NCI-H1105 (cell line): ENCODE measurements at places on chromosomes 5 and 9.

DNA sequence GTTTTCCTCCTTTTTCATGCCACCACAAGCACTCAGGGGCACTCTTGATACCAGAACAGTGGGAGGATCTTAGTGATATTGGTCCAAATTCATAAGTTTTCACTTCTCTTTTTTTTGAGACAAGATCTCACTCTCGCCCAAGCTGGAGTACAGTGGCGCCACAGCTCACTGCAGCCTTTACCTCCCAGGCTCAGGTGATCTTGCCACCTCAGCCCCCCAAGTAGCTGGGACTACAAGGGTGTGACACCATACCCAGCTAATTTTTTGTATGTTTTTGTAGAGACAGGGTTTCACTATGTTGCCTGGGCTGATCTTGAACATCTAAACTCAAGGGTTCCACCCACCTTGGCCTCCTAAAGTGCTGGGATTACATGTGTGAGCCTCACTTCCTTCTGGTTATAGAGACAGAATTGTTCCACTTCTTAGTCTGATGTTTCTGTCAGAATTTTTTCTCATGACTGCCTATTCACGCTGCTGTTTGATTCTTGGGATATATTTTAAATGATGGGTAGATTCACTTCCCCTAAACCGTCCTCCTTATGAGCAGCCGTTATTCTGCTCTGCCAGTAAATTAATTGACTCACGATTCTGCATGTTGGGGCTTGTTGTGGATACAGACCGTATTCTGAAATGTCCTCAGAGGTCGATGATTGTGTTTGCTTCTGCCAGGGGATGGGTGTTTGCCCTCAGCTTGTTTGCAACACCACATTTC is 30.8 kb downstream of the MTAP start:
- peak; percentile 20 for DNase-seq

- DNase-seq = no peak
These were observed 252.5 kb downstream of the DEPDC1B start for GRCh38 chr5:60447488-60447920.

DNA sequence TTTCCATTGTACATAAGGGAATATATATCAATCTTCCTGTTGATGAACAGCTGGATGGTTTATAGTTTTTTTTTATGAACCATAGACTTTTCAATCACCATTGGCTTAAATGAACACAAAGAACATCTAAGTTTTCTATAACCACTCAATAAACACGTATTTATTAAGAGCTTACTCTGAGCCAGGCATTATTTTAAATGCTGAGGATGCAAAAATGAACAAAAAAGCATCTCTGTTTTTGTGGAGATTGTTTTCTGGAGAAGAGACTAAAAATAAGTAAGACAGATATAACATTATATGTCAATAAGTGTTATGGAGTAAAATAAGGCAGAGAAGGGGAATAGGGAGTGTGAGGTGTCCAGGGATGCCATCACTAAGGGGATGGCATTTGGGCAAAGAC is 52.1 kb upstream of the SLC24A2 start:
- DNase-seq = no peak

DNA sequence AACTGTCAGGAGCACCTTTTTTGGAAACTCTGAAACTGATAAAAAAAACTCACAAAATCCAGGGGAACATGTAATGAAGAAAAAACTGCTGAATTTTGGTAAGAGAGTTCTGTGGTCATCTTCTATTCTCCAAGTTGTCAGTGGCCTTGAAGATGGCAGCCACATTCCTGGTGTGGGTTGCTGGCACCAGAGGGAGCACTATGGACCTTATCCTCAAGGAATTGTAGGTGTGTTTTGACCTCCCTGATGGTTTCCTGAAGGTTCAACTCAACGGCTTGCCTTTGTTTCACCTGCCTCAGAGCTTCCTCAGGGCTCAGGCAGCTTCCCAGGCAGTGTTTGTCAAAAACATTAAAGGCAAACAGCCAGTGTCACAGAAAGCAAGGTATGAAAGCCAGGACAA is 2.2 kb upstream of the SLC38A9 start:
- DNase-seq = no peak

- DNase-seq = no peak
These were observed 11.2 kb downstream of the SEMA4D start for GRCh38 chr9:89486681-89487080.

DNA sequence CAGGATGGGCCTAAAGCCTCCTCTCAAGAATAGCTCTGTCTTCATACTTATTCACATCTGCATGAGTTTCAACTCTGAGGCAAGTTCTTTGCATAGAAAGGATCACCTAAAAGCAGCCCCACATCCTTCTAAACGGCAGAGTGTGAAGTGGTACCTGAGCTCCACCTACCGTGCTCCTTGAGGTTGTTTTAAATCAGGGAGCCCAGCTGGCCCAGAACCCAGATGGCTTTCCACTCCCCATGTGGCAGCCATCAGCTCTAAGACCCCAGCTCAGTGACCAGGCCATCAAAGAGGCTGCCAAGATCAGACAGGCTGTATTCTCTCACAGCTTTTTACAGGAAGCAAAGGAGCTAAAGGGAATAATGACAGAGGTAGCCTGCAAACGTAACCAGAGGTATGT is 299.3 kb downstream of the RASEF start:
- DNase-seq = no peak

- no peak for DNase-seq
These were observed 222.0 kb upstream of the TRIM32 start for GRCh38 chr9:116464987-116465571.

GRCh38 chr5:43305948-43306565 is 7.2 kb downstream of the HMGCS1 start:
- peak; percentile 38 for DNase-seq

DNA sequence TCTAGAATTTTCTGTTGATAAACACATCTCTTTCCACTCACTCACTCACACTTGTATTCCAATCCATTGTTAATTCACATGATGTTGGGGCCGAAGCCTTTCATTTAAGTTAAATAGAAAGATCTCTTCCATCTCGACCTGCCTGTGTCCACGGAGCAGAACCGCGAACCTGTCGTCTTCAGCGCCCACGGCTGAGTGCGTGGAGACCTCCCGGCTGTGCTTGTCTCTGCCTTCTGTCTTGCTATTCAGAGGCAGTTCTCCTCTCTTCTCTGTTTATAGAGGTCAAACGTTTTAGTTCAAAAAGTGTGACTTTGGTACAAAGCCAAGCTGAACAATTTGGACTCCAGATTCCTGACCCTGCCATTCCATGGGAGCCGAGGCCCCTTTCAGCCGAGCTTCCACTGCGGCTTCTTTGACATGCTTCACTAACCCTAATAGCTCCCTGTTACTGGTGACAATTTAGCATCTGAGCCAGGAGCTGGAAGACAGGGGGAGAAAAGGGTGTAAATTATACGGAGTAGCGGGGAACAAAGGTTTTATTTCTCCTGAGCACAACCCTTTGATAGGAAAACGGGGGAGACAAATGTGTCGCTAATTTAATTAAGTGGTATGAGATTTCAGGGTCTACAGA is 314.4 kb upstream of the IRX4 start:
- peak; percentile 15 for DNase-seq

DNA sequence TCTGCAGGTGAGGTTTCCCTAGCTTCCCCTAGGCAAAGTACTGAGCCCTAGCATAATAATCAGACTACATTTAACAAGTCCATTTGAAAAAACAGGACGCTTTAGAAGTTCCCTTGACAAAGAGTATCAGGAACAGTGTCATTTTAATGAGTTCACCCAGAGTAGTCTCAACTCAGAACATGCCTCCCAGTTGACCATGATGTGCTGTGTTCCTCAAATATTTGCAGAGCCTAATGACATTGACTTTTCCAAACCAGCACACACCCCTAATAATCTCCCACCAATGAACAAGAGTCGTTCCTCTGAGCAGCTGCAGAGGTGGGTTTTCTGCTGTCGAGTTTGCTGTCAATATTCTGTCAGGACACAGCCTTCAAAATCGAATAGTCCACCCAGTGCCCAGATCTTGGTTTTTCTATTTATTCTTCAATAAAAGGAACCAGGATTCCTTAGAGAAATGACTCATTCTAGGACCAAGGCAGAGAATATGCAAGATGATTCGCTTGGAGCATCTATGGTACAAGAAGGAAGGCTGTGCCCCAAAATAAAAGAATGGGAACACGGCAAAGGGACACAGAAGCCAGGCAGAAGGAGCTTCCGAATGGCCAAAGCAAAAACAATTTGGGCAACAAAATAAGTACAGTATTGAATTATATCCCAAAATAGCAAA is 57.6 kb downstream of the OTULIN start:
- no peak for DNase-seq

DNA sequence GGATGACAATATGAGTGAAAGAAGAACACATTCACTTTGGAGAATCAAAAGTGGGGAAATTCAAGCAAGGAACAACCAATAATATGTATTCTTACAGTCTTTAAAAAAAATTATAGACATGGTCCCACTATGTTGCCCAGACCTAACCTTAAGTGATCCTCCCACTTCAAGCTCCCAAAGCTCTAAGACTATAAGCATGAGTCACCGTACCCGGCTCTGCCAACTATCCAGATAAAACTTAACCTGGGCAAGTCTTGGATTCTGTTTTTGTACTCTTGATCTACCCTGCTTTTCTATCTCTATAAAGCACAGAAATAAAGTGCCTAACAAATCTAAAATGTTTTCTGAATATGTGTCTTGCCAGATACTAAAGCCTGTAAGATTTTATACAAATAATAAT is 30.9 kb downstream of the CEMIP2 start:
- DNase-seq = no peak

GRCh38 chr9:137494104-137494544 is 35.0 kb upstream of the NSMF start:
- no peak for DNase-seq

DNA sequence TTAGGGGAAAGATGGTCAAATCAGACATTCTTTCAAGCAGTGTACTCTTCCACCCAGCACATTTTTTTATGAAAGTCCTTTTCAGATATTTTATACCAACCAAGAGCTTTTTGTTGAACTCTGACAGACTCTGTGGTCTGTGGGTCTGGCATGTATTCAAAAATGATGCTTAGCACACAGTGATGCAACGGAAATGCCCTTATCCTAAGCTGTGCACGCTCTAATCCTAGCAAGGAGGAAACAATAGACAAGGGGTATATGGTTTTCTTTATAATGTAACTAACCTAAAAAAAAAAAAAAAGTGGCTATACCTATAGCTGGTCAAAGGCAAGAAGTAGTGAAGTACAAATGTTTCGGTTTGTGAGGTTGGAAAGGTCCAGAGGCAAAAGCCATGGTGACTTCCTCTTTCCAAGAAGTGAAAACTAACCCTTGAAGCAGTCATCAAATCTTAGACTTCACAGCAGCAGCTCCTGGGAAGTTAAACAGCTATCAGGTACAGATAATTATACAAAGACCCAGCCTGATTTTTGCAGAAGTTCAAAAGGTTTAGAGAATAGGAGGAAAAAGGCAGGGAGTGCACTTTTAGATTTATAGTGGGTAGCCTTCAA is 82.5 kb downstream of the SEMA6A start:
- no peak for DNase-seq

GRCh38 chr9:124776954-124777648 is at the start of gene OLFML2A:
TSS of gene OLFML2A (plus strand) at chr9:124777133. CDS start at chr9:124777271, 138 bp downstream.
- no peak for DNase-seq

GRCh38 chr5:138282920-138283742 is 8.7 kb upstream of the GFRA3 start:
- DNase-seq = no peak

GRCh38 chr5:21152611-21153010 is 1164.6 kb upstream of the CDH18 start:
- DNase-seq = no peak

- DNase-seq = no peak
These were observed 145.7 kb upstream of the SMIM23 start for GRCh38 chr5:171639966-171640365.

DNA sequence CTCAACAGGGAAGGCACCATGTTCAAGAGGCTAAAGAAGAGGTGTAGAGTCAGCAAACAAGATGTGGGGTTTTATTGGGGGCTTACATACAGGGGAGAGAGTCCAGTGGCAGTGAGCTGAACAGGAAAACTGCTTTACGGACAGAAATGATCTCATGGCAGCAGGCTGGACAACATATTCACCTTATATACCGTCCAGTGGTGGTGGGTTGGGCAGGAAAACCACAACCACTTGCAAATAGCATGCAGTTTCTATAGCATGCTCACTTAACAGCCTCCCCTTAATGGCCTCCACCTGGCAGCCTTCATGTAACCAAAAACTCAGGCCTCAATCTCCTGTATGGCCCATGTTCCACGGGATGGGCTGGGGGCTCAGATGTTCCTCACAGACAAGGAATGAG is 5.4 kb downstream of the TNFSF8 start:
- DNase-seq = no peak

DNA sequence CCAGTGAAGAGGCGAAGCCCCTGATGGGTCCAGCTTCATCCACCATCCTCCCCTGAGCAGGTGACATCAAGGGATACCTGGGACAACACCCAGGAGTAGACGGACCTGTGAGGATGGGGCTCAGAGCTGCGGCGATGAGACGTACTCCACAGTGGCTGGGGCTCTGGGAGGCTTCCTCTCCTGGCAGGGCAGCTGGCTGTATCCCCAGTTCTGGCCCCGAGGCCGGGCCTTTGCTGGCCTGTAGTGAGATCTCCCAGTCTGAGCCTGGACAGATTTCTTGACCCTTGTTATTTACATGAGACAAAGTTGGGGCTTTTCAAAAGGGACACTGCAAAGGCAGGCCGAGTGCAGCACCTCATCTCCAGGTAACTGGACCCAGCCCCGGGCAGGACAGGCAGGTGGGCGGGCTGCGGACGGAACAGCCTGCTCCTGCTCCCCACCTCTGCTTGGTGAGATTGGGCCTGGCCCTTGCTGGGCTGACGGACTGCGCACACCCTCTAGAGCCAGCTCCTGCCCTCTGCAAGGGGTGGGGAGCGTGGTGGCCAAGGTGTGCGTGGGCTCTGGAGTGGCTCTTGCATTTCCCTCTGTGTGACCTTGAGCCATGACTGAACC is 23.1 kb downstream of the IER5L start:
- no peak for DNase-seq

DNA sequence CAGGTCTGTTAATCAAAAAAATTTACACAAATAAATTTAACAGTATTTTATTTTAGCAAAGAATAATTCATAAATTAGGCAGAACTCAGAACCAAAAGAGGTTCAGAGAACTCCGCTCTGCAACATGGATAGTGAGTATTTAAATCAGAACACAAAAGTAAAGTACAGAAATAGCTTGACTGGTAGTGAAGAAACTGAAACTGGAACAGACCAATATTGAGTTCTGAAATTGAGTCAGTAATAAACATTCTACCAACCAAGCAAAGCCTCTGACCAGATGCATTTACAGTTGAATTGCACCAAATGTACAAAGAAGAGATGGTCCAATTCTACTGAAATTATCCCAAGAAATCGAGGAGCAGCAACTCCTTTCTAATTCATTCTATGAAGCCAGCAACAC is 1542.8 kb downstream of the EFNA5 start:
- no peak for DNase-seq

DNA sequence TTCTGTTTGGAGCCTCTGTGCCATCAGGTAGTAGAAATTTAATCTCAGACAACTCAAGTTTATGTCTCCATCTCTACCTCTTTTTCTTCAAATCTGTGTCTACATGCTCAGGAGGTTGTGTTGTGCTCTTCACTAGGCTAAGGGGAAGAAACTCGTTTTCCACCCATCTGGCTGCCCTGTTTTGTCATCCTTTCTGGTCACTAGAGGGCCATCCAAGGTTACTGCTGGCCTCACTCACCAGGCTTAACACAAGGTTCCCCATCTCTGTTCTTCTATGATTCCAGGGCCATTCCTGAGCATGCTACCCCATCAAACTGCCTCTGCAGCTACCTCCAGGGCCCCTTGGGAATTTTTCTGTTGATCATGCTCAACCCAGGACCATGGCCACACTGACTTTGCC is 213.3 kb upstream of the FBXL7 start:
- DNase-seq = no peak
